Kidney (tissue), 22 donors: ENCODE measurements at places on chromosomes 11 and 22. TPM values are rescaled to one million over a fixed set of nuclear protein-coding genes. Genes with fewer than 3 reads are reported as not detected.

- no peak for DNase-seq
Observed at GRCh38 chr11:2675540-2675939, 24.3 kb downstream of the KCNQ1OT1 start.

DNA sequence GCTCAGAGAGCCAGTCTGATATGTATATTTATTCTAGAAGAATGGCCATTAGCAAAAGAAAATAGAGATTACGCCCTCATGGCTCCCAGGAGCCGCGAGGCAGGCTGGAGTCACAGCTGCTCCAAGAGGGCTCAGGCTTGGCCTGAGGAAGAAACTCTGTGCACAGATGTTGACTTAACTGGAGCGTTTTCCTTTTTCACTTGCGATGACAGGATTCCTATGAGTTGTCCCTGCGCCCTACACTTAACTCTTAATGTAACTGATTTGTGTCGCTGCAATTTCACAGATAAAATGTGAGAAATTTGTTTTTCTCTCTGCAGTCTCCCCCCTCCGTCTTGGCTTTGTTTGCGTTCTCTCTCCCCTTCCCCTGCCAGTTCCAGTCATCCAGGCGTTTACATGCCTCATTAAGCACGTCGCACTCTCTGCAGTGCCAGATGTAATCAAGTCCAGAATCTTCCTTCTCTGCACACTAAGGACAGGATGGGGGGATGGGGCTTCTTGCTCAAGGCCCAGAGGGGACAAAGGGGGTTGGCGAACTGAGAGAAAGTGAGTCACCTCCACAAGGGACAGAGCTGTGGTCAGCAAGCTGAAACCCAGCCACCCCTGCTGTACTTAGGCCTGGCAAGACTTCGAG lies 1060.1 kb downstream of the NTM start:
- peak; percentile 83 for DNase-seq

- no peak for DNase-seq
Observed at GRCh38 chr11:64287676-64288352, 2.2 kb downstream of the GPR137 start.

DNA sequence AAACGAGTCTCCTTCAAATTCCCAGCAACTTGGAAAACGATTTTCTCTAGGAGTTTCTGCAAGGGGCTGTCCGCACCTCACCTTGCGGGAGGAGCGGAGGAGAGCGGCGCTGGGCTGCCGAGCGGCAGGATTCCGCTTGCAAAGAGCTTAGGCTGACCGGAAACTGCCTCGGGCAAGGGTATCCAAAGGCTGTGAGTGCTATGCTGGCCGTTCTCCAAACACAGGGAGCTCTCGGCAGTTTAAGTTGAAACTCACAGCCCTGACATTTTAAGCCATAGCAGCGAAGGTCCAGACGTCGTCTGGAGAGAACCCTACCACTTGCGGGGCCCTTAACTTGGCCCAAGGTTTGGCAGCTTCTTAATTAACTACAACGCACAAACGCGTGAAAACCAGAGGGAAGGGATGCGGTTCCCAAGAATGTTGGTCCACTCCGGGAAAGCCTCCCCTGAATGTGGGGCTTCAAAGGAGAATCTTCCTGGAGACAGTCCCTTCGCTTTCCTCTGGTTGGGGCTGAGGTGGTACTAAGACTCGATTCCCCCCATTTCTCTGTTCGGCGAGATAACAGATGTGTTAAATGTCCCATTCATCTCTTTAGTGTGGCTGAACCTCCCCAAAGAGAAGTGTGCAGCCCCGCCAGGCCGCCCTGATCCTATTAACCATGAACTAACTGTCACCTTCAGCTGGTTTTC lies 1.1 kb upstream of the DBX1 start:
- peak; percentile 39 for DNase-seq

GRCh38 chr11:128705124-128705920 lies 11.4 kb downstream of the FLI1 start:
- peak; percentile 61 for DNase-seq

Gene TRAPPC4
- 136 TPM for polyA plus RNA-seq

Gene SAA1
- 6.4 TPM for polyA plus RNA-seq

Gene GRIA4
- polyA plus RNA-seq = 0.45 TPM
